ENCODE measurements at places on chromosomes 1 and 21.
A peak's percentile ranks its signal among the peaks of the same experiment; 100 is the strongest.

GRCh38 chr21:41220208-41220733, 52.3 kb downstream of the BACE2 start:
- DNase-seq, result no peak

DNA sequence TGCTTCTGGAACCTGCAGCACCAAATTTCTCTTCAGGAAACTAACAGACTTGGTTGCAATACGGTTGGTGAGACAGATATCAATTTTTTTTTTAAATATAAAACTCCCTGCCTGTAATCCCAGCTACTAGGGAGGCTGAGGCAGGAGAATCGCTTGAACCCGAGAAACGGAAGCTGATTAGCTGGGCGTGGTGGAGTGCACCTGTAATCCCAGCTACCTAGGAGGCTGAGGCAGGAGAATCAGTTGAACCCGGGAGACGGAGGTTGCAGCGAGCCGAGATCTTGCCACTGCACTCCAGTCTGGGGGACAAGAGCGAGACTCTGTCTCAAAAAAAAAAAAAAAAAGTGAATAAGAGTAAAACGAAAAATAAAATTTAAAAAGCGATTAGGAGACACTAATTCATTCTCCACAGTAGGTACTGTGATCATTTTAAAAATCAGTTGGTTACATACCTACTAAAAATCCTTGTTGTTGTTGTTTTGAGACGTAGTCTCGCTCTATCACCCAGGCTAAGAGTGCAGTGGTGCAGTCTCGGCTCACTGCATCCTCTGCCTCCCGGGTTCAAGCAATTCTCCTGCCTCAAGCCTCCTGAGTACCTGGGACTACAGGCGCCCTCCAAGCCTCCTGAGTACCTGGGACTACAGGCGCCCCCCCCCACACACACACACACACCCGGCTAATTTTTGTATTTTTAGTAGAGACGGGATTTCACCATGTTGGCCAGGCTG, 796 bp upstream of the RBM8A start:
- DNase-seq, result no peak

DNA sequence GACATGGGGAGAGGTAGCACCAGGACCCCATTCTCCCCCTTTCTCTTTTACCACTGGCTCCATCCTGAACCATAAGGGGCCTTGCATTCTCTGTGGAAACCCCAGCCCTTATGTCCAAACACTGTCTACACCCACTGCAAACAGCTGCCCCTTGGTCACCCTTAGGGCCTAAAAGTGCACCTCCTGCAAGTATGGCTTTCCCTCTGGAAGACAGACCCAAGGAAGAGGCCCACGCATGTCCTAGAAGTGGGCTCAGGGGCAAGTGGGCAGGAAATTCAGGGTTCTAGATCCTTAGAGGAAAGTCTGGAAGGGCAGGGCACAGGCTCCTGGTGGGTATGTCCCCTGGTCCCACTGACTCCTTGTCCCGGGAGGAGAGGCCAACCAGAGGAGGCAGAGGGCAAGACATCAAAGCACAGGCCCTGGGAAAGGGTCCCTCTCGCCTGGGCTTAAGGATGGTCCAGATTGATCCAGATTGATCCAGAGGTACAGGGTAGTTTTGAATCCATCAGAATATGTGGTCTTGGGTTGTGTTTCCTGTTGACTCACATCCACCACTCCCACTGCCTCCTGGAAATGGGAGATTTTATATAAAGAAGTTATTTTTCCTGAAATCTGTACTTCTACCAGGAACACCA, 150.9 kb downstream of the GRIK3 start:
- DNase-seq, result no peak

- no peak for DNase-seq
Measured at GRCh38 chr1:201226859-201227488, 36.4 kb downstream of the IGFN1 start.

GRCh38 chr1:223811634-223812101, 34.1 kb downstream of the TP53BP2 start:
- peak; percentile 36 for DNase-seq

DNA sequence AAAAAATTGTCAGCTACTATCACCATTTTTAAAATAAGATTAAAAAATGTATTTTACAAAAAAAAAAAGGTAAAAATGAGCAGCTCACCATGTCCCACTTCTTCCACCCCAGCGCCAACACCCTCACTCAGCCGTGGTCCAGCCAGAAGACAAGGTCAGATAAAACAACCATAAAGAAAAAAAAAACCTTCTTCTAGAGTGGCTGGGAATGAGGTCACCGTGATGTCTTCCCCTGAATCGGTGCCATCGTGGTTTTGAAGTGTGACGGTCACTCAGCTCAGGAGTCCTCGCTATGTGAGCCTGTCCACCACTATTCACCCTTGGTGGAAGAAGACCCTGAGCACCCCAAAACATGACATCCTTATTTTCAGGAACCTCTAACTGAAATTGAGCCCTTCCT, 38.1 kb downstream of the B3GALT5 start:
- no peak for DNase-seq

- DNase-seq, result peak; percentile 30
Measured at GRCh38 chr1:3910857-3911845, 11.1 kb upstream of the C1orf174 start.

- peak; percentile 51 for DNase-seq
Measured at GRCh38 chr1:170620164-170620563, 43.8 kb upstream of the PRRX1 start.

DNA sequence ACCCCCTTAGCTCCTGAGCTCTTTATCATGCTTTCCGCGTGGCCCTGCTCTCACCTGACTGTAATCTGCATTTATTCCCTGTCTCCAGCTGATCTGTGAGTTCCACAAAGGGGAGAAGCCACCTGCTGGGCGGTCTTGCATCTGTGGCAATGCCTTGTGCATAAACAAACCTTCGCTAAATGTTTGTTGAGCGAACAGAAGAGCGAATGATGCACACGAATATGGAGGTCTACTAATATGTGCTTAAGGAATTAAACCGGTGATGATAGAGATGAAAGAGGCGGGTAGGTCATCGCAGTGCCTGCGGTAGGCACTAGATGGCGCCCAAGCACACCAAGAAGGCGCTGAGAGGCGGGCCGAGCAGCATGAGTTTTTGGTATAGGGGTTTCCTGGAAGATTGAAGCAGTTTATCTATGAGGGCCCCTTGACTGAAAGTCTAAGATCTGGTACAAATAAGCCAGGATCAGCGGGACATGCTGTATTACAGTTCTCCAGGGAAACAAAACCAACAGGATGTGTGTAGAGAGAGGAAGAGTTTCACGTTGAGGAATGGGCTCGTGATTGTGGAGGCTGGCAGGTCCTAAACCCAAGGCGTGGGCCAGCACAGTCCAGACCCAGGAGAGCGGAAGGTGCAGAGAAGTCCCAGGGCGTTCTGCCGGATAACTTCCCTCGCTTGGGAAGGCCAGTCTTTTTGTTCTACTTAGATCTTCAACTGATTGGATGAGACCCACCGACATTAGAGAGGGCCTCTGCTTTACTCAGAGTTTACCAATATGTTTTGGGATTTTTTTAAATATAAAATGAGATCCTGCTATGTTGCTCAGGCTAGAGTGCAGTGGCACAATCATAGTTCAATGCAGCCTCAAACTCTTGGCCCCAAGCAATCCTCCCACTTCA, 34.7 kb downstream of the TOMM20 start:
- peak; percentile 66 for DNase-seq
